Thyroid gland (tissue), 4 donors: ENCODE measurements at places on chromosomes 5 and 9. TPM values are rescaled to one million over a fixed set of nuclear protein-coding genes. Genes with fewer than 3 reads are reported as not detected.

The NRARP gene
- total RNA-seq: 6.3 TPM

The LURAP1L gene
- total RNA-seq: 2.7 TPM

The DRD1 gene
- total RNA-seq: not detected

- no peak for DNase-seq
Measured at GRCh38 chr5:141477815-141478214, 2.0 kb downstream of the PCDHGC3 start.

- DNase-seq: no peak
Measured at GRCh38 chr5:30994902-30995301, 198.6 kb upstream of the CDH6 start.

GRCh38 chr5:179256328-179257175 lies 88.7 kb downstream of the ADAMTS2 start:
- DNase-seq: no peak

- no peak for DNase-seq
Measured at GRCh38 chr9:88984543-88984883, 6.8 kb upstream of the S1PR3 start.

The SRP19 gene
- total RNA-seq: 82.6 TPM

DNA sequence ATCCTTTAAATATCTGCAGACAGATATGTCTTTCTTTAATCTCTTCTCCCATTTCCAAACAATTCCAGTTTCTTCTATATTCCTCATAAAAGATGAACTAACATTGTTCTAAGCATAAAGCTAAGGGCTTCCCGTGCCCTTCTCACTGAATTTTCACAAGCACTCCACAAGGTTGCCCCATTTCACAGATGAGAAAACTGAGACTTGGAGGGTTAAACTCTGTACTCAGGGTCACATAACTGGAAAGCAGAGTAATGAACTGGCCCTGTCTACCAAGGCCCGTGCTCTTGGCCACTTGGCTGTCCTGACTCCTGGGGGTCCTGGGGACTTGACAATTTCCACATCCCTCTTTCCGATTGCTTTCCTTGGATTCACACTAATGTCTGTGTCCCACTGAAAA lies 25.3 kb downstream of the KLF9 start:
- DNase-seq: no peak

The TNFSF8 gene
- 4.2 TPM for total RNA-seq

DNA sequence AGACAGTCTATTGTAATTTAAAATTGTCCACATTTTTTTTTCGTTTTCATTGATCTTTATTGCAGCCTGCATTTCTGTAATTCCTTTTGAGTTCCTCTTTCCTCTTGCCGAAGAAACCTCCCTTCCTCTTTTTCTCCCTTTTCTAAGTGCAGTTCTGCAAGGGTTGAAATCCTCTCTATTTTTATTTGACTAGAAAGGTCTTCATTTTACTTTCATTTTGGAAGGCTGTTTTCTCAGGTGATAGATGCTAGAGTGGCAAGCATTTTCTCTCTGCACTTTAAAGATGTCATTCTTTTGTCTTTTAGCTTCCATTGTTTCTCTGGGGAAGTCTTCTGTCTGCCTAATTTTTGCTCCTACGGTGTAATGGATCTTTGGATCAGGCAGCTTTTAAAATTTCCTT lies 248.5 kb downstream of the SMARCA2 start:
- no peak for DNase-seq

GRCh38 chr9:88807426-88807825 lies 183.8 kb upstream of the S1PR3 start:
- DNase-seq: peak; percentile 63

The REXO4 gene
- 18.9 TPM for total RNA-seq

The CATSPER3 gene
- total RNA-seq: not detected

The SLC22A4 gene
- total RNA-seq: 0.54 TPM

The HACD4 gene
- 4.8 TPM for total RNA-seq

DNA sequence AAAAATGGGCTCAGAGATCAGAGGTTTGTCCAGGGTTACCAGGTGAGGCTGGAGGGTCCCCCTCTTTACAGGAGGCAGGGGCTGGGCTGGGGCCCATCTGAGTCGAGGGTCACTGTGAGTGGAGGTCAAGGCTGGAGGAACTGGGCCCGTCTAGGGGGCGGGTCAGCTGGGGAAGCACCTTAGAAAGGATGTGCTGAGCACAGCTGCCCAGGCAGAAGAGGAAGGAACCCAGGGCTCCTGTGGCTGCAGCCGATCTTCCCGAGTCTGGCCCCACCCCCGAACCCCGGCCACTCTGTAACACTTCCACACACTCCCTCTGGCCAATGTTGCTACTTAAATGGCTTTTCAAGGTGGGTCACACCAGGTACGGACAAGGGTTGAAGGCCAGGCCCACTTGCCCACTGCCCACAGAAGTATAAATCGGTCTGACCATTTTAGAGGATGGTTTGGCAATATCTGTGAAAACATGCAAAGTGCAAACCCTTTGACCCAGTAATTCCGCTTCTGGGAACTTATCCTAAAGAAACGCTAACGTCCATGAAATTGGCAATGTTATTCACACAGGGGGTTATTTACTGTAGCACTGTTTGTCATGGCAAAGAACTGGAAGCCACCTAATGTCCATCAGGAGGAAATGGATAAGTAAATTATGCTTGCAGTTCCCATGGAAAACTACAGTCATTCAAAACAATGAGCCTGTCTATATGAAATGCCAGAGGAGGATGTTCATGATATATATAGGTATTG lies 30.5 kb upstream of the EEIG1 start:
- no peak for DNase-seq

The FSD1L gene
- 5.9 TPM for total RNA-seq

GRCh38 chr9:115444959-115445358 lies 327.0 kb upstream of the TNC start:
- DNase-seq: no peak

The FGFR4 gene
- 1.2 TPM for total RNA-seq

- peak; percentile 37 for DNase-seq
Measured at GRCh38 chr5:8184455-8185063, 315.6 kb downstream of the MTRR start.

- DNase-seq: no peak
Measured at GRCh38 chr5:40682154-40683017, 2.7 kb downstream of the PTGER4 start.

The IL4 gene
- not detected for total RNA-seq

DNA sequence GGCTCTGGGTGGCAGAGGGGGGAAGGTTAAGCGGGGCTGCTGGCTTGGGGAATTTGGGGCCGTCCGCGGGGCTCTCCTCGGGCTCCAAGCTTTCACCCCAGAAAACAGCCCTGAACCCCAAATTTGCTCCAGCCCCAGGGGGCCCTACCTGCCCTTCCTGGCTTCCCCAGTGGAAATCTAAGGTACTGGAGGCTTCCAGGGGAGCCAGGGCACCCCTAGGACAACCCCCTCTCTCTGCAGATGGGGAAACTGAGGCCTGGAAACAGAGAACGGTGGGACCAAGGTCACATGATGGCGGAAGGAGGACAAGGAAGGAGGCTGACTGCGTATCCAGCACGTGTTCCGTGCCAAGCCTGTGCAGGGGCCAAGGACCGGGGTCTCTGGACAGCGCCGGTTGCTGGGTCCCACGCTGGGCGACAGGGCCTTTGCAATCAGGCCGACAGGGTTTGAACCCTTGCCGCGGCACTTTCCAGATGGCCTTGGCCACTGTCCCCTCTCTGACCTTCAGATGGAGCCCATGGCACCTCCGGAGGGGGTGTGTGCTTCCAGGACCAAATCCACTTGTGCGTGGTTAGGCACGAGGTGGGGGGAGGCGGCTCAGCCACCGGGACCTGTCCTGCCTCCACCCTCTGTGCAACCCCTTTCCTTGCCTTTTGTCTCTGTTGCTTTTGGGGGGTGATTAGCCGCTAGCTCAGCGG lies 183.1 kb downstream of the C9orf50 start:
- DNase-seq: peak; percentile 72

- no peak for DNase-seq
Measured at GRCh38 chr9:97714435-97714834, 17.3 kb upstream of the XPA start.

The PPP2R2B gene
- 5.0 TPM for total RNA-seq

GRCh38 chr9:71858812-71859211 lies 52.2 kb downstream of the ABHD17B start:
- no peak for DNase-seq

DNA sequence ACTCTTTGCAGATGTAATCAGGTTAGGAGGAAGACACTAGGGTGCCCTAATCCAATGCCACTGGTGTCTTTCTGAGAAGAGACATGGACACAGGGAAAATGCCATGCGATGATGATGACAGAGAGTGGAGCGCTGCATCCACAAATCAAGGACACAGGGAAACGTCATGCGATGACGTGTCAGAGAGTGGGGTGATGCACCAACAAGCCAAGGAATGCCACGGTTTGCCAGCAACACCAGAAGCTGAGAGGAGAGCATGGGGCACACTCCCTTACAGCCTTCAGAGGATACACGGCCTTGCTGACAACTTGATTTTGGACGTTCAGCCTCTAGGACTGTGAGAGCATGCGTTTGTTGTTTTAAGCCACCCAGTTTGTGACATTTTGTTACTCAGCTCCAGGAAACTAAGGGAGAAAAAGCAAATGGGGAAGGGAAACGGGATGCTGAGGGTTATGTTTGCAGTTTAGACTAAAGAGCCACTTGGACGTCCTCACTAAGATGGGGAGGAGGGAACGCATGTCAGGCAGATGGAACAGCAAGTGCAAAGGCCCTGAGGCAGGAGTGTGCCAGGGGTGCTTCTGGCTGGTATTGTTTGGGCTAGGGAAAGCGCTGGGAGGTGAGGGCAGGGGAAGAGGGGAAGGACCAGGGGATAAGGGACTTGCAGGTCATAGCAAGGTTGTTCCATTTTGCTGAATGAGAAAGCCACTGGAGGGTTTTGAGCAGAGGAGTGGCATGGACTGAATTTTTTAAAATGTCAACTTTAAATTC lies 2.5 kb upstream of the TENT4A start:
- no peak for DNase-seq

The BASP1 gene
- total RNA-seq: 16.8 TPM

GRCh38 chr9:14574173-14574572 lies 119.1 kb downstream of the ZDHHC21 start:
- DNase-seq: no peak
